ENCODE measurements at places on chromosomes 3 and 15. TPM values are rescaled to one million over a fixed set of nuclear protein-coding genes. Genes with fewer than 3 reads are reported as not detected.

ABCC5 gene
- total RNA-seq = 33.8 TPM

XYLB gene
- 11.1 TPM for total RNA-seq

C3orf70 gene
- 0.12 TPM for total RNA-seq

TLNRD1 gene
- total RNA-seq = 31.8 TPM

TRPM1 gene
- not detected for total RNA-seq

IL17RE gene
- 25.5 TPM for total RNA-seq

FBLN2 gene
- total RNA-seq = not detected

BFSP2 gene
- not detected for total RNA-seq

ARNT2 gene
- total RNA-seq = 3.6 TPM

All from Calu3 (cell line).